ENCODE measurements at places on chromosomes 13 and 19.

- no peaks in the 10 kb centered on the region for H3K27me3 ChIP-seq
- H3K27ac ChIP-seq = no peak overlapping the region
- peaks cover 3% of the 10 kb centered on the region for H3K4me1 ChIP-seq
Measured at GRCh38 chr19:13078897-13079541, 23.6 kb downstream of the LYL1 start.

DNA sequence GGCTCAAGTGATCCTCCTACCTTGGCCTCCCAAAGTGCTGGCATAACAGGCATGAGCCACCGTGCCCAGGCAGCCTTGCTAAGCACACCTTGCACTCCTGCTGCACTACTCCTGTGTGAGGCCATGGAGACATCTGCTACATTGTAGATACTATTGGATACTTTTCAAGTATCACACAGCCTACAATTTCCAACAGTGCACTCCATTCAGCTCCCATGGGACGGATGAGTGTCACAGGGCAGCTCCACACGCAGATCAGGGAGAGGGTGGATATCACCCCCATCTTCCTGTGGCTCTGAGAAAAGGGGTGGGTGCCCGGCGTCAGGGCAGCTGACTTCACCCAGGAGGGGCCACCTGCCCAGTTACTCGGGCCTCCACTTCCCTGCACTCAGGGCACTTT lies 39.1 kb upstream of the CCNE1 start:
- H3K4me1 ChIP-seq = peaks cover 5% of the 10 kb centered on the region
- H3K4me3 ChIP-seq = no peak overlapping the region
- H3K36me3 ChIP-seq = no peaks in the 10 kb centered on the region
- H3K27ac ChIP-seq = no peak overlapping the region

- no peaks in the 10 kb centered on the region for H3K27me3 ChIP-seq
- no peak overlapping the region for H3K27ac ChIP-seq
- H3K36me3 ChIP-seq = peaks cover 2% of the 10 kb centered on the region
- DNase-seq = no peak
- H3K4me3 ChIP-seq = no peak overlapping the region
- no peaks in the 10 kb centered on the region for H3K4me1 ChIP-seq
Measured at GRCh38 chr19:28652765-28653164, 560.2 kb downstream of the UQCRFS1 start.

GRCh38 chr13:98838776-98839175 lies 86.3 kb upstream of the SLC15A1 start:
- no peak overlapping the region for H3K27ac ChIP-seq
- H3K27me3 ChIP-seq = no peaks in the 10 kb centered on the region
- DNase-seq = no peak
- no peak overlapping the region for H3K4me3 ChIP-seq

- DNase-seq = no peak
- peaks cover 10% of the 10 kb centered on the region for H3K36me3 ChIP-seq
- no peak overlapping the region for H3K4me3 ChIP-seq
- peaks cover 20% of the 10 kb centered on the region for H3K4me1 ChIP-seq
- no peaks in the 10 kb centered on the region for H3K27me3 ChIP-seq
Measured at GRCh38 chr13:98940325-98941001, 37.4 kb downstream of the DOCK9 start.

DNA sequence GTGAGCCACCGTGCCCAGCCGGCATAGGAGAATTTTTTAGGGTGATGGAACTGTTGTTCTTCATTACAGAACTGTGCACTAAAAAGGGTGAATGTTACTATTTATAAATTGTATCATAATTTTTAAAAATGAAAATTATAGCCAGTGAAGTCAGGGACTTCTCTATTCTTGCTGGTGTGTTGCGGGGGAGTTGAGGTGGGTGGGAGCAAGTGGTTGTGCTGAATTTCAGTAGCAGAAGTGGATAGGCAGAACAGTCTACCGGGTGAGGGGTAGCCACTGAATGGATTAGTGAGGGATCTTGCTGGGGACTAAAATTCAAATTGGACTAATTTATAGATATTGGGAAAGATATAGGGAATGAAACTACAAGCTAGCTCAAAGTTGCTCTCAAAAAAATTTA lies 74.0 kb downstream of the CAB39L start:
- H3K4me1 ChIP-seq = peaks cover 15% of the 10 kb centered on the region
- no peak overlapping the region for H3K27ac ChIP-seq
- H3K27me3 ChIP-seq = peaks cover 18% of the 10 kb centered on the region

- no peak overlapping the region for H3K27ac ChIP-seq
- DNase-seq = no peak
- H3K36me3 ChIP-seq = no peaks in the 10 kb centered on the region
- H3K4me3 ChIP-seq = no peak overlapping the region
- H3K27me3 ChIP-seq = no peaks in the 10 kb centered on the region
- no peaks in the 10 kb centered on the region for H3K4me1 ChIP-seq
Measured at GRCh38 chr13:46468570-46469463, 81.8 kb upstream of the RUBCNL start.

GRCh38 chr13:71830736-71831135 lies 36.3 kb downstream of the DACH1 start:
- H3K4me3 ChIP-seq = no peak overlapping the region
- no peaks in the 10 kb centered on the region for H3K27me3 ChIP-seq

DNA sequence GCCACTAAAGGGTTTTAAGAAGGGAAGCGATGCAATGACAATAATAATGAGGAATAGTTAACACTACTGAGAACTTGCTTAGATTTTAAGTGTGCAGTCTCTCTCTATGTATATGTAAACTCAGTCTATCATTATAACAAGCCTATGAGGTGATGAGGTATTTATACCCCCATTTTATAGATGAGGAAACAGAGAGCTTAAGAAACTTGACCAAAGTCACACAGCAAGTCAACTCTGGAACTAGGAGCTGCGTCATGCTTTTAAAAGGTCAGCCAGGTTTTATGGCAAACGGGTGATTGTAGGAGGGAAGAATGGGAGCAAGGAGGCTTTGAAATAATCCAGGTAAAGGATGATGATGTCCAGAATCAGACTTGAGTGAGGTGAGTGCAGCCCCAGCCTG lies 103.4 kb downstream of the TM9SF2 start:
- H3K27ac ChIP-seq = no peak overlapping the region
- H3K4me1 ChIP-seq = peaks cover 31% of the 10 kb centered on the region
- H3K36me3 ChIP-seq = peaks cover 5% of the 10 kb centered on the region
- DNase-seq = no peak
- H3K4me3 ChIP-seq = no peak overlapping the region
- no peaks in the 10 kb centered on the region for H3K27me3 ChIP-seq
